ENCODE measurements at places on chromosomes 2 and 18. TPM values are rescaled to one million over a fixed set of nuclear protein-coding genes. Genes with fewer than 3 reads are reported as not detected.

The NABP1 gene
- 52.0 TPM for total RNA-seq

The DCC gene
- not detected for total RNA-seq

The MC5R gene
- total RNA-seq, result not detected

The KCNK3 gene
- total RNA-seq, result not detected

The ABHD1 gene
- 0.40 TPM for total RNA-seq

The NYAP2 gene
- not detected for total RNA-seq

The OBSL1 gene
- 1.2 TPM for total RNA-seq
